ENCODE measurements at places on chromosomes 1 and 21.

GRCh38 chr1:98090351-98090750, 169.5 kb upstream of the DPYD start:
- no peak for DNase-seq

GRCh38 chr1:155529929-155530328, 32.7 kb downstream of the ASH1L start:
- no peak for DNase-seq

DNA sequence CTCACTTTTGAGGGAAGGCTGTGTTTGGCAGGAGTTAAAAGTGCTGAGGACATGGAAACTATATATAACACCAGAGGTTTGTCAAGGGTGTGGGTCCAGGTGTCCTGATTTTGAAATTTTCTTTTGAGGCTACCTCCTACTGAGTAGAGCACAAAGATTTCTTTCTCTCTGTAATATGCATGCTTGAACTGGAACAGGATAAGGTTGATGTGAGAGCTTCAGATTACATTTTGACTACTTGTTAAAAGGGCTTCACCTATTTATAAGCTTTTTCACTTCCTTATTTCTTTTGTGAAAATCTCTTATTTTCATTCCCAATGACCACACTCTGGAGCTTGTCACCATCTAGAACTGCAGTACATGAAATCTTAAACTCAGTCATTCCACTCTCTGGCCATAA, 59.8 kb upstream of the PLA2G4A start:
- no peak for DNase-seq

- DNase-seq, result no peak
Measured at GRCh38 chr1:209823143-209824041, 4.4 kb upstream of the UTP25 start.

Data from activated T-helper 2 cell treated with anti-CD3 and anti-CD28 coated beads, Interferon-gamma antibody, Interleukin-2, Interleukin-4, amounts not matched to agents 10 μg/mL and 5 μg/mL and 100 μg/mL, durations not matched to agents 14 hours and 24 hours and 36 hours (primary cell).